ENCODE measurements at places on chromosomes 13 and 19. TPM values are rescaled to one million over a fixed set of nuclear protein-coding genes. Genes with fewer than 3 reads are reported as not detected.

DNA sequence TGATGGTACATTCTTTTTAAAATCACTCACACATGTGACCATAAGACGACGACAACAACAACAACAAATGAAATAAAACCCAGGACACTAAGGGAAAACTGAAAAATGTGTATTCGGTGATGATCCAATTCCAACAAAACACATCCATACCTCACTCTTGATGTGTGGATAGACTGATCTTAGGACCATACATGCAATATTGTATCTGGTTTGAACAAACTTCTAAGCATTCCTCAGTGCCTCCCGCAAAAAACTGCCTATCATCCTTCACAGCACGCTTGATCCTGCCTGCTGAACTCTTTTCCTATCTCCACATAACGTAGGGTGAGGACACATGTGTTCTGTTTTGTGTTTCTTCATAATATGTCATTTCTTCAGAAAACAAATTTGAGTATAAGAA is 415.2 kb downstream of the KCTD12 start:
- H3K4me3 ChIP-seq, result no peak overlapping the region
- no peak overlapping the region for H3K27ac ChIP-seq
- no peak for DNase-seq

DNA sequence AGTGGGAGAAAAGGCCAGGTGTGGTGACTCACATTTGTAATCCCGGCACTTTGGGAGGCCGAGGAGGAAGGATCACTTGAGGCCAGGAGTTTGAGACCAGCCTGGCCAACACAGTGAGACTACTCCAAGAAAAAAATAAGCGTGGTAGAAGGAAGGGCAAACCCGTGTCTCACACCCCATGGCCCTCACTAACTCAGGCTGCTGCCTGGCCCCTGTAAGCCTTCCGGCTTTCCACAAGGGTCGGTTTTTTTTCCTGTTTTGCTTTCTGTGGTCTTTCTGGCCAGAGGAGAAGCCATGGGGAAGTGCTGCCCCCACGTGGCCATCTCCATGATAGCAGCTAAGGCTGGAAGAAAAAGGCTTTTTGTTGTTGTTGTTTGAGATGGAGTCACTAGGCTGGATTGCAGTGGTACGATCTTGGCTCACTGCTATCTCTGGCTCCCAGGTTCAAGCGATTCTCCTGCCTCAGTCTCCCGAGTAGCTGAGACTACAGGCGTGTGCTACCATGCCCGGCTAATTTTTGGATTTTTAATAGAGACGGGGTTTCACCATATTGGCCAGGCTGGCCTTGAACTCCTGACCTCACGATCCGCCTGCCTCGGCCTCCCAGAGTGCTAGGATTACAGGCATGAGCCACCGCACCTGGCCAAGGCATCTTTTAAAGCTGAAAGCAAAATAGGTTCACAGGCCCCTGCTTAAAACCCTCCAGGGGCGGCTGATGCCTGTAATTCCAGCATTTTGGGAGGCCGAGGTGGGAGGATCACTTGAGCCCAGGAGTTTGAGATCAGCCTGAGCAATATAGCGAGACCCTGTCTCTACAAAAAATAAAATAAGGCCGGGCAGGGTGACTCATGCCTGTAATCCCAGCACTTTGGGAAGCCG is 7.5 kb upstream of the ARHGEF18 start:
- H3K4me3 ChIP-seq, result no peak overlapping the region
- H3K27ac ChIP-seq, result no peak overlapping the region
- H3K4me1 ChIP-seq, result no peaks in the 10 kb centered on the region
- H3K27me3 ChIP-seq, result peaks cover 3% of the 10 kb centered on the region
- H3K36me3 ChIP-seq, result no peaks in the 10 kb centered on the region

- H3K4me3 ChIP-seq, result no peak overlapping the region
- no peaks in the 10 kb centered on the region for H3K4me1 ChIP-seq
- no peak overlapping the region for H3K27ac ChIP-seq
- H3K27me3 ChIP-seq, result no peaks in the 10 kb centered on the region
- H3K36me3 ChIP-seq, result no peaks in the 10 kb centered on the region
Observed at GRCh38 chr13:46113596-46113995, 8.8 kb upstream of the CPB2 start.

IZUMO4 gene
- total RNA-seq, result 6.0 TPM

C13orf42 gene
- not detected for total RNA-seq

CD33 gene
- total RNA-seq, result 6.4 TPM

ZNF221 gene
- 7.1 TPM for total RNA-seq
